Suppressor macrophage treated with lipopolysaccharide for 1 hour (primary cell): ENCODE measurements at places on chromosomes 1 and 21.

DNA sequence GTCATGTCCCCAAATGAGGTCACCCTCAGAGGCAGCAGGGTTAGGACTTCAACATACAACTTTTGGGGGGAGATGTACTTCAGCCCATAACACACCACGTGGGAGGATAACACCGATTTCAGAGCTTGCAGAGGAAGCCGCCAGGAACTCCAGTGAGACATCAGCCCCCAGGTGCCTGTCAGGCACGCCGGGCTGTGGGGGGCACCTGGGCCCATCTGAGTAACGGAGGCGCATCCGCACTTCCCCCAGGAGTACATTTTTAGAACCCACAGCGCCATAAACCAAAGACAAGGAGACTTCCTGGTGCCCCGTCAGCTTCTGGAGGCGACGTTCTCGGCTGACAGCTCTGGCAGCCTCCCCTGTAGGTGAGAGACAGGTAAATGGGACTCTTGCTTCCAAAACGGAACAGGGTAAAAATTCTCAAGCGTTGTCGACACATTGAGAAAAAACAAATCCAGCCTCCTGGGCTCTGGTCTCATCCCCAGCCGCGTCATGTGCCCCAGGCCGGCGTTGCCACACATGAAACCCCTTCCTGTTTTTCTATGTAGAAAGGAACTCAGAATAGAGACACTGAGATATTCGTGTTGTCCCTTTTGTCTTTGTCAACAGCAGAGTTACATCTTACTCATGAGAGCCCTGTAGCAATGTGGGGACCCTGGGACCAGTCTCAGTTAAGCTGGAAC lies 93.3 kb downstream of the PDE9A start:
- peak; percentile 95 for DNase-seq

GRCh38 chr1:155106862-155107261 lies 20.8 kb upstream of the EFNA1 start:
- no peak for DNase-seq

DNA sequence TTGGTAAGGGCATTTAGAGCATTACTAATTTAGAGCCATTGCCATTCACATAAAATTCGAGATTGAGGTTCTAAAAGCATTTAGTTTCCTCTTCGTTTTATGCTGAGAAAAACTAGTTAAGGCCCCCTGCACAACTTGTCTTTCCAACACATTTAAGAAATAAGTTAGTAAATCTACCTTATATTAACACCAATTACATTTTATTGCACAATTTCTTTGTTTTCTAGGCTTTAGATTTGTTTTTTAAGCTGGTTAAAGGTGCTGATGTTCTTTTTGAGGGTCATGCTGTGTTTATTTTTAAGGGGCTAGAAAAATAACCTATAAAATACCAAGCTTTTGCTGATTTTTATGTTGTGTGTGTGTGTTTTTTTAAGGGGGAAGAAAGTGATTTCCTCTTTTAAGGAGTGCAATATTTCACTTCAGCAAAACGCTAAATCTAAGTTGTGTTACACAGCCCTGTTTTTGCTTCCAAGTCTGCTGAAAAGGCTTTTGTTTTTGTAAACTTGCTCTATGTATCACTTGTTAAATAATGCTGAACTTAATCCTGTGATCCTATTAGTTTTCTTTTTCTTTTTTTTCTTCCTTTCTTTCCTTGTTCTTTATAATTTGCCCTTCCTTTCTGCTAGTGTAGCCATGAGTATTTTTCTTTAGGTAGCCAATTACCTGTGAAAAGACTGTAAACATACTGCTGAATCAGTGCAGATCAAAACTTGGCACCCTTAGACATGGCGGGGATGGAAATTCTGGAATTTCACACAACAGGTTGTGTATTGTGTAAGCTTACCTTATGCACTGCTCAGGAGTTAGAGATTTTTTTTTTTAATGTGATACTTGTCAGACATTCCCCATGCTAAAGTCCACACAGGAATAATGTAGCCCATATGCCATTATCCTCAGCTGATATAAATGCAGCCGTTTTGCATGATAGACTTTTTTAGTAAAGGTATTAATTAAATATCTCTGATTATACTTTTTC lies 1.5 kb downstream of the CEPT1 start:
- no peak for DNase-seq

- DNase-seq = peak; percentile 85
Measured at GRCh38 chr21:42593007-42593814, 60.2 kb upstream of the PDE9A start.

DNA sequence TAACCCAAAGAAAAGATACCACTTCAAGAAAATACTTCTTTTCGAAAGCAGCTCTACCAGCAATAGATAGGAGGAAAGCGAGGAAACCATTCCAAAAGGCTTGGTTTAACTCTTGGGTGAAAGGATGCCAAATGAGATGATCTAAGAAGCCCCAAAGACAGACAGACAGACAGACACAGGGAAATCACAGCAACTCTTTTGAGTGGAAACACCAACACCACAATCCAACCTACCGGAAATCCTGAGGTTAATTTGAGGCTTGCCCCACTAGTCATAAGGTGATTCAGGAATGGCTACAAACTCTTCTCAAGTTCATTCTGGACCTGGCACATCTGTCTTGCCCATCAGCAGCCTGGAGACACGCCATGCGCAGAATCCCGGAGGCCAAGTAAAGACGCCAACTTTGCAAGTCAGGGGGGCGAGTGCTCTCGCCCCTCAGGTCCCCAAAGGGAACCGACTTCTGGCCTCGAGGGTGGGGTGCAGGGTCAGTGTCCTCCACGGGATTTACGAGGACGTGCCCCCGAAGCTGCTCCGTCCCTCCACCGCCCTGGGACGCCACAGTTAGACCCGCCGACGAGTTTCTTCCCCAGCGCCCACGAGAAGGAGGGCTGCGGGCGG lies 778 bp downstream of the EVI5 start:
- DNase-seq = peak; percentile 39

DNA sequence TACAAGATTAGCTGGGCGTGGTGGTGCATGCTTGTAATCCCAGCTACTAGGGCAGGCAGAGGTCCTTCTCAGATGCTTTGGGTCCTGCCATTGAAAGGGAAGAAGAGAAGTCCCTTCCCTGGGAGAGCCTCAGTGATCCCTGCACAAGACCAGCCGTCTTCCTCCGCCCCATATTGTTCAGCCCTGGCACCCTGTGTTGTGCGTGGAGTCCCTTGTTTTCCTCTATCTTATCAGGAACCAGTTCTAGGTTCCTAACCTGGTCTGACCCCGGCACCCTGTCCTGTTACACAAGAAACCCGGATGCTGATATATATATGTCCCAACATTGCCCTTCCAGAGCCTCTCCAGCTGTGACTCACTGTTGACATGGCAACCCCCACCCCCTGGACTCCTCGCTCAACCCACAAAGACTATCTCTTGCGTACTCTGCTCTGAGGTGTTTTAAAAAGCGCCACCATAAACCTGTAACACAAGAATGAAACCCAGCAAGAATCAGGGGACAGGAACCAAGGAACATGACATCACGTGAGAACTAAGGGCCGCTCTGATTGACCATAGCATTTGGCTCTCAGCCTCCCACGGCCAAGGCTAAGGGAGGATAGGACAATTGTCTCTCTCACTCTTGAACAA lies 4.8 kb downstream of the MX2 start:
- DNase-seq = peak; percentile 94

DNA sequence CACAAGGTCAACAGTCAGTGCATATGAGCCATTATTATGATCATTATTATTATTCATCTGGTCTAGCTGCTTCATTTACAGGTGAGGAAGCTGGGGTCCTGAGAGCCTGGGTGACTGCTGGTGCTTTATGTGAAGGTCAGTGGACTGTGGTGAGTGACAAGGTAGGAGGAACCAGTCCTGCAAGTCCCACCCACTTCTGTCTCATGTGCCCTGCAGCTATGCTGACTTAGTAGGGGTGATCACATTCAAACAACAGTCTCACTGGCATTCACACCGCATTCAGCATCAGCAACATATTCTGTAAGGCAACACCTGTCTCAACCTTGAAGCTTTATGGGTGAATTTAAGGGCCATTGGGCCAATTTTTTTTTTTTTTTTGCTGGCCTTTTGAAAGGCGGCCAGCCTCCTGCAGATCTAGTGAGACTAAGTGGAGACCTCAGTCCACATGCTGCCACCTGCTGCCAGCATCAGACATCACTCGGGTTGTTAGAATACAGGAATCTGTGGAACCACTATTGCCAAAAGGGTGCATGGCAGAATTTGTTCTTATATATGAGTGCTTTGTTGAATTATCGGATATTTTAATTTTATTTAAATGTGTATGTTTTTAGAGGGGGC lies 59.9 kb upstream of the CACNA1E start:
- DNase-seq = peak; percentile 13

- no peak for DNase-seq
Measured at GRCh38 chr1:2292725-2293450, 64.8 kb downstream of the SKI start.

GRCh38 chr1:56070601-56071000 lies 508.8 kb downstream of the PLPP3 start:
- no peak for DNase-seq

DNA sequence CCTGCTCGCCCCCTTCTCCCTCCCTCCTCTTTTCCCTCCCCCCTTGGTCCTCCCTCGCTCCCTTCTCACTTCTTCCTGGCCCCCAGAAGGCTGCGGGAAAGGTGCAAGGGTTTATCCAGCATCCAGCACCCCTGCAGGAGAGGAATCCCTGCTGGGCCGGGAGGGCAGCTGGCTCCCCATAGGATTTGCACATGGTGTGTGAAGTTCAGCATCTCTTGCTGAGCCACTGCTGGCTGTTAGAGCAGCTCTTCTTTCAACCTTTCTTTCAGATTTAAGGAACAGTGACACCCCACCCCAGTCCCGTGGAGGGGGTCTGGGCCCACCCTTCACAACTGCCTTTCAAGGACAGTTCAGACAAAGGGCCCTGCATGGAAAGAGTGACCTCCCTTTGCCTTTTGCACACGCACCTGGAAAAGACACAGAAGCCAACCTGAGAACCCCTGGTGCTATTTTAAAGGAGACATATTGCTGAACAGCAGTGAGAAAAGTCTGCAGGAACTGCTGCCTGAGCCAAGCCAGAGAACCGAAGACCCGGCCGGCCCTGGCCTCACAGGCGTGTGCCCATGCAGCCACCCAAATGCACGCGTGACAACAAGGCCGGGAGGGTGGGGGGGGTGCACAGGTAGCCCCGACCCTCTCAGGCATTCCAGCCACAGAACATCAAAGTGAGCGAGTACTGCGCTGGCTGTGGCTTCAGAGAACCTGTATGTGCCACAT lies 66.6 kb downstream of the SLC37A1 start:
- DNase-seq = no peak

DNA sequence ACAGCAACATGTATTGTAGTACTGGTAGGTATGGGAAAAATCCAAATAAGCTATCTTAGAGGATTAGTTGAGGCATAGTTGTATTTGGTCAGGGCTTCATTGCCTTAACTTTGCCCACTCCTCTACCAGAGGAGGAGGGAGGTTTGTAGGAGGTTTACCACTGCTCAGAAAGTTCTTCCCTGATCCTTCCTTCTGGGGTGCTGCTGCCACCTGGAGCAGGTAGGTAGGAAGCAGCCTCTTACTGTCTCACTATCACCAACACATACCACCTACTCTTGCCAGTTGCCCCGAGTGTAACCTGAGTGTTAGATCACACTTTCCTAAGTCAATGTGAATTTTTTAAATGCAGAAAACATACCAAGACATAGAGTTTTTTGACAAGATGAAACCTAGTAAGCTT lies 24.1 kb upstream of the ZSWIM5 start:
- no peak for DNase-seq

DNA sequence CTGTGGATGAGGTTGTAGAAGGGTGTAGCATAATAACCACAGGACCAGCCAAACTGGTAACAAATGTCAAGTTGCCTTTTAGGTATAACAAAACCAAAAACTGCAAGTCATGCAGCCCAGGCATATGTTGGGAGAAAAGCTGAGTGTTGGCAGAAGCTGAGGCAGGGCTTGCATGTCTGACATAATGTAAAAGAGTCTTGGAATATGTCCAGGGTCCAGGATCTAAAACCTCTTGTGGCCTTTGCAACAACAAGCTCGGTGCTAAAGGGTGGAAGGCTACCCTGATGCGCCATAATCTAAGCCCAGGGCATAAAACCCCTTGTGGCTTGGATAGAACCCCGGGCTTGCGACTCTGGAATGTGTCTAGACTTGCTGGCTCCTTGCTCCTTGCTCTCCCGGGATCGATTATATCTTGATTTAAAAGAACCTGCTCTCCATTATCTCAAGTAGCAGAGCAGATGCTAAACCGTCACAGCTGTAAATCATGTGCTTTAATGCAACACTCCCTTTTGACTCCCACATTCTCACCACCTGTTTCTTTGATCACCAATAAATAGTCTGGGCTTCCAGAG lies 26.5 kb upstream of the SLC35A3 start:
- no peak for DNase-seq

DNA sequence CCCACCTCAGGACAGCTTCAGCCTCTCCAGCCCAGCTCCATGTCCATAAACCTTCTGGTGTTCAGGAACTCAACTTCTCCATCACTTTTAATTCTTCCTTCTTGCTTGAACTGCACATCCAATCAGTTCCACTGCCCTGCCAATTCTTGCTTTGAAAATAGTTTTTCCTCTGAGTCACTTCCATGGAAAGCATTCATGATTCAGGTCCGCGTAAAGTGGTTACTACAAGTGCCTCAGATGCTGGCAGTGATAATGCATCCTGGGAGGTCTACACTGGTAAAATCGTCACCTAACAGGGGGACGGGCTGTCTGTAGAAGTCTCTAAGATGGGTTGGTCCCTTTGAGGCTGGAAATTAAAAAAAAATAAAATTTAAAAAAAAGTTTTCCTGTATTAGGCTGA lies 25.9 kb upstream of the RCAN1 start:
- no peak for DNase-seq

DNA sequence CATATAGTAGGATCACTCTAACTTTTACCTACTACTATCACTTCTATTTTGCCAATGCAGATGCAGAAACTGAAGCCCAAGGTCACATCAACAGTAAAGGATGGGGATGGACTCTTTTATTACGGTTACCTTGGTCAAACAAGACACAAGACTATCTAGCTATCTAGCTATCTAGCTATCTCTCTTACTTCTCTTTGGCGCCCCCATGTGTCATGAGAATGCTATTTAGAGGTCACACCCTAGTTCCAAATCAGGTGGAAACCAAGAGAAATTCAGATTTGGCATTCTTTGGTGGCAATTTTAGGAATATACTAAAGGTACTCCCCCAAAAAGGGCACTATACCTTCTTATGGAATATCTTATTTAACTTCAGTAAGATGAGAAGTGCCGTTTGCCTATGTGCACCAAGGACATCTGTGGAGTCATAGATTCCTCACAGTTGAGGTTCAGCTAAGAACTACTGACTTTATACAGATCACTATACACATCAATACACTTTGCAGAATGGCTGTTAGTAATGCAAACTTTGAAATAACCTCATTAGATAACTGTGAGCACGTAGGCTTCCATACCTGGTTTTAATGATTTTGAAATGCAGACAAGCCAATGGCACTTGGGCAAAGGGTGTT lies 6.7 kb downstream of the ZNF648 start:
- peak; percentile 74 for DNase-seq

- DNase-seq = no peak
Measured at GRCh38 chr1:162094723-162095122, 25.2 kb downstream of the NOS1AP start.

DNA sequence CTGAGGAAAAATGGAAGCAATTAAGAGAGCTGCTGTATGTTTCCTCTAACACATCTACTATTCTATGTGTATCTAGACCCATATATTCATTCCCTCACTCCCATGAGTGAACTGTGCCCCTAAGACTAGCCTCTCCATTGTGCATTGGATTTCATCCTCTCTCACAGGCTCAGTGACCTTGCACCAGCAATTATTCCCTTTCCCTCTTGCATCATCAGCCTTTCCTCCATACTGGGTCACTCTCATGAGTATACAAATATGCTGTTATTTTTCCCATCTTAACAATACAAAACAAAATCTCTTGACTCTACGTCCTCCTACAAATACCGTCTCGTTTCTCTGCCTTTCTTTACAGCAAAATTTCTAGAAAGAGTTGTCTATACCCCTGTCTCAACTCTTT lies 29.4 kb upstream of the METTL18 start:
- no peak for DNase-seq
